ENCODE measurements at places on chromosomes 1 and 21.

DNA sequence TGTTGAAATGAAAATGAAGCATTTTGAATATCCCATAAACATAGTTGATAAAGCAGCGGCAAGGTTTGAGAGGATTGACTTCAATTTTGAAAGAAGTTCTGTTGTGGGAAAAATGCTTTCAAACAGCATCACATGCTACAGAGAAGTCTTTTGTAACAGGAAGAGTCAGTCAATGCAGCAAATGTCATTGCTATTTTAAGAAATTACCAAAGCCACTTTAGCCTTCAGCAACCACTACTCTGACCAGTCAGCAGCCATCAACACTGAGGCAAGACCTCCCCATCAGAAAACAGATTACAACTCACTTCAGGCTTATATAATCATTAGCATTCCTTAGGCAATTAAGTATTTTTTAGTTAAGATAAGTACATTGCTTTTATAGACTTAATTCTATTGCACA, 33.8 kb upstream of the FCRL3 start:
- DNase-seq: no peak

- no peak for DNase-seq
These were observed 5.4 kb downstream of the GPA33 start for GRCh38 chr1:167084757-167085156.

- peak; percentile 61 for DNase-seq
These were observed 74.7 kb downstream of the RUNX1 start for GRCh38 chr21:34974162-34974981.

DNA sequence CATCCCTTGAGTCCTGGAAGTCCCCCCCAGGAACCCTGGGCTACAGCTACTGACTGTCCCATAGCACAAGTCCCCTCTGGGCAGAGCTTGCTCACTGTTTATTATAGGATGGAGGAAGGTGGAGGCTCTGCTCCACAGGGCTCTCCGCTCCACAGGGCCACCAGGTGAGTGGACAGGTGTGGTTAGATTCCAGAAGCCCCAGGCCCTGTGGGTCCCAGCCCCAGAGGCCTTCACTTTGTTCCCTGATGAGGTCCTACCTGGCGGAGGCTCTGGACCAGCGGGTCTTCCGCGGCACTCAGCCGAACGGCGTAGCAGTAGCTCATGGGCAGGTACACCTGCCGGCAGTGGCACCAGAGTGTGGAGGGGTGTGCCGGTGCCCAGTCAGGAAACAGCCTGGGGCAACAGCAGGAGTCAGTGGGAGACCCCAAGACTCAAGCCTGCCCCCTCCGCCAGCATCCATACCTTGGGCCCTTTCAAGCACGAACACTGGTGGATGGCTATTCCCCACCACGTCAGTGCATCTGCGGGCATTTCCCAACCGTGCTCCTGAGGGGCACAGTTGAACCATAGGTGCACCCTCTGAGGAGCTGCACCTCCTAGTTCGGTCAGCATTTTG, 12.3 kb downstream of the LSS start:
- DNase-seq: no peak

DNA sequence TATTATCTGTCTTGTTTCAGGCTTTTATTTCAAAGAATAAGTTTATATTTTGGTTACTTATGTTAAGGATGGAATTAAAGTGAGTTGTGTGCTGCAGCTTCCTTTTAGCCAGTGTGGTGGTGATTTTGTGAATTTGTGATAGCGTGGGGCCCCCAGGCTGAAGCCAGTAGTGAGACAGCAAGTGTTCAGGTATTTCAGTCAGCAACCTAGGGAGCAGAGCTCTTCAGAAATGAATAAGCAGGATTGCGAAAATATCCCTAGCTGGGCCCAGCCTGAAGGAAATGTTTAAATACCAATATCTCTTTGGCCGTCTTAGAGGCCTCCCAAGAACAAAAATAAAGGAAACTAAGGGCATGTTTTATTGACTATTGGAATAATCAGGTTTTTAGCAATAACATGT, 150.8 kb upstream of the C1orf105 start:
- DNase-seq: no peak

GRCh38 chr1:209845408-209845725, 17.6 kb downstream of the UTP25 start:
- no peak for DNase-seq

DNA sequence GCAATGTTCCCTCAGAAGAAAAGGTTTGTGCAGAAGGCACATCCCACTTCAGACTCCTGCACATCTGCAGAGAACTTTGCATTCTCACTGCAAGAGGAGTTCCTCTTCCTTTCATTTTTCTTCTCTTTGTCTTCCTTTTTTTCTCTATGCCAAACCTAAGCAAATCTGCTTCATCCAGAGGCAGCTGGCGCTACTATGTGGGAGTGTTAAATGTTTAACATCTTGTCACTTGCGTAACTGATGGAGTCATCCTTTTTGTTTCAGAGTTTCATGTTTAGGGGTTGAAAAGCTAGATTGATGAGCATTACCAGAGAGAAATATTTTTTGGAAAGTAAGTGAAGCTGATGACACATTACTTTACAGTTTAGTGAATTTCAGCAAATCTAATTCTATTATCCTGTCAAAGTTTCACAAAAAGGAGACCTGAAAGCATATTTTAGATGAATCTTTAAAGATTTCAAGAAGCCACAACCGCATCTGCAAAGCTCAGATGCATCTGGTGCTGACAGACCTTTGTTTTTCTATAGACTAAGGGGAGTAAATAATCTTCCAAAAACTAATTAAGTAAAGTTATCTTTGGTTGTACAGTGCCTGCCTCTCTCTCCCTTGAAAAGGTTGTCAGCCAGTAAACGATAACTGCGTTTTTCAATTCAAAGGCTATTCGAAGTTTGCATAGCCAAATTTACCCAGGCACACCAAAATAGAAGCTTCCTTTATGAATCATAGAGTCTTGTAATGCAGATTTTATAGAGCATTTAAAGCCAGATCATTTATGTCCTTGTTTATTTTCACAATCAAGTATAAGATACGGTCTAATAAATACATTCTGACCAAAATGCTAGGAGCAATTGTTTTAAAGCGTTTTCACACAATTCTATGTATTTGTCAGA, 1.2 kb upstream of the LRRC53 start:
- DNase-seq: no peak

GRCh38 chr1:169129109-169129784, 22.8 kb downstream of the ATP1B1 start:
- DNase-seq: no peak

DNA sequence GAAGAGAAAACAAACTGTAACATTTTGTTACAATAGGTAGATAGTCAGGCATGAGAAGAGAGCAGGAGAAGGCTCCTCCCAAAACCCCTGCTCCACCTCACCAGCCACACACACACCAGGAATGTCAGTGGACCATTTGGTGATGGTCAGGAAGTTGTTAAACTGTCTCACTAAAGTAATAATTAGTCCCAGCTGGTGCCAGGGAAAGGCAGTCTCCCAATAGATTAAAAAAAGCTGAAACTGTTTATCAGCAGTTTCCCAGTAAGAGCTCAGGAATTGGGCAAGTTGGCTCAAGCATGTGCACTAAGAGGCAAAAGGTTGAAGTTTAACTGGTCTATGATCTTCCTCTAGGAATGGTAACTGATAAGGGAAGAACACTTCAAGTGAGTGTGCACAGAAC, 249.6 kb downstream of the COL11A1 start:
- DNase-seq: no peak

DNA sequence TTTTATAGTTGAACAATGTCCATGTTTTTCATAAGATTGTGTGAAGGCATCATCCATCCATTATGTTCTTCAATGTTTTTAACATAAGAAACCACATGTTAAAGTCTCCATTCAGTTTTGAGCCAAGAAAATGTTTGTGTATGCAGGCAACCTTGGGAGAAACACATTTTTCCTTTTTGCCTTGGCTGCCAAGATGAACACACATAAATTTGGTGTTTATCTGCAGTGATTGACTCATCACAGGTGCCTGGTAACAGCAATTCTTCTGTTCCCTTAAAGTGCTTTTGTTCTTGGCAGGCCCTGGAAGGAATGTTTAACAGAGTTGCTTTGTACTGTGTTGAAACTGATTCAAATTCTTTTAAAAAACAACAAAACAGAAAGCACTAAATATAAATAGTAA, 709.9 kb upstream of the ADGRL4 start:
- DNase-seq: no peak

- DNase-seq: no peak
These were observed 88.3 kb upstream of the SLC44A3 start for GRCh38 chr1:94731891-94732290.

GRCh38 chr1:54290506-54291184, 90.7 kb downstream of the MRPL37 start:
- DNase-seq: no peak

- no peak for DNase-seq
These were observed 192.3 kb upstream of the ADGRL4 start for GRCh38 chr1:79198832-79199231.

- DNase-seq: no peak
These were observed 18.6 kb upstream of the TMEM52 start for GRCh38 chr1:1937549-1938275.
